IMR-90 (cell line): ENCODE measurements at places on chromosomes 2 and 18. TPM values are rescaled to one million over a fixed set of nuclear protein-coding genes. Genes with fewer than 3 reads are reported as not detected.
A peak's percentile ranks its signal among the peaks of the same experiment; 100 is the strongest.

GRCh38 chr2:47009253-47009767 lies 93.7 kb upstream of the MCFD2 start:
- no peak for DNase-seq

DNA sequence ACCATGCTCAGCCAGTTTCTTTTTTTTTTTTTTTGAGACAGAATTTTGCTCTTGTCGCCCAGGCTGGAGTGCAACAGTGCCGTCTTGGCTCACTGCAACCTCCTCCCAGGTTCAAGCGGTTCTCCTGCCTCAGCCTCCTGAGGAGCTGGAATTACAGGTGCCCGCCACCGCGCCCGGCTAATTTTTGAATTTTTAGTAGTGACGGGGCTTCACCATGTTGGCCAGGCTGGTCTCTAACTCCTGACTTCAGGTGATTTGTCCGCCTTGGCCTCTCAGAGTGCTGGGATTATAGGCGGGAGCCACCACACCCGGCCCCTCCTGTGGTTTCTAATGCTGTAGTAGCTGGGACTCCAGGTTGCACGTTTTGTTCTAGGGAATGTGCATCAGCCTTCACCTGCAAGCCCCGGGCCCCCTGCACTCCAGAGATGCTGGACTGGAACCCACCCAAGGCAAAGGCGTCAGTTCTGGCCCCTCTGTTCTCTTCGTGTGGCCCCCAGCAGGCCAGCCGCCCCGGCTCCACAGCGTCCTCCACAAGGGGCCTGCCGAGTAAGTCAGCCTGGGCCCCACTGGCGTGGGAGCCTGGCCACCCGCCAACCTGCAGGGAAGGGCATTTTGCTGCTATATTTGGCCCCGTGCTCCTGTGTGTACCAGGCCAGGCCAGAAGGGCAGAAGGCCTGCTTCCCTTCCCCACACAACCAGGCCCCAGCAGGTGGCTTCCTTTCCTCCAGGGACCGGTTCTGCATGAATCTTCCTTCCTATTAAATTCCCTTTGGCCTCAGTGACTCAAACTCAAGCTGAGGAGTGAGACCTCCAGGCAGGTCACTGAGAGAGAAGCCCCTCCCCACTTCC lies 25.7 kb upstream of the B3GNT7 start:
- no peak for DNase-seq

Gene SMCHD1
- total RNA-seq: 47.3 and 78.6 TPM in 2 replicates

- no peak for DNase-seq
These were observed 85.7 kb upstream of the APCDD1 start for GRCh38 chr18:10368456-10369453.

Gene PSD4
- total RNA-seq: 0.28 and 0.36 TPM in 2 replicates

Gene IL18RAP
- total RNA-seq: not detected in 2 replicates

DNA sequence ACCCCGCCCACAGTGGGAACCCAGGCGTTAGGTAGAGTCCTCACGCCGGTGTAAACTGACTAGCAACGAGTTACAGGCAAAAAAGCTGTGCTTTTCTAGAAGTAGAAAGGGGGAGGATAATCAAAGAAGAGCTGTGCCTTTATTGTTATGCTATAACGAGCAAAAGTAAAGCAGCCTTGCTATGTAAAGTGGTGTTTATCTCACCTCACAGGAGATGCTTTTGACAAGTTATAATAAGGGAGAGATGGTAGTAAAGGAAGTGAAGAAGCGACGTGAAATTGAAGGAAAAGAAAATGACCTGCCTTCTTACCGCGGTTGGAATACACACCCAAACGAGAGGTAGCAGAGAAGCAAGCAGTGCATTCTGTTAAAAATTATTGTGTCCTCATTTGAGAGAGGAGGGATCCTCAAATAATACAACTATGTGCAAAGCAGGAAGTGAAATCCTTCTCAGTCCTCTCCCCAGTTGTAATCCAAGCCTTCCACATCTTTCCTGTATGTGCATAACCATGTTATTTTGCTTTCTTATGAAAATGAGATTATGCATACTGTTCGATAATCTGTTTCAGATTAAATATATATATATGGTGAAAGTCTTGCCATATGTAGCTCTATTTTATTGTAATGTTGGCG lies 962 bp downstream of the TANK start:
- no peak for DNase-seq

GRCh38 chr18:376311-376710 lies 108.5 kb upstream of the THOC1 start:
- DNase-seq: peak; percentile 13

Gene DPY30
- 65.2 and 120 TPM in 2 replicates for total RNA-seq

Gene FOXI3
- total RNA-seq: not detected in 2 replicates

DNA sequence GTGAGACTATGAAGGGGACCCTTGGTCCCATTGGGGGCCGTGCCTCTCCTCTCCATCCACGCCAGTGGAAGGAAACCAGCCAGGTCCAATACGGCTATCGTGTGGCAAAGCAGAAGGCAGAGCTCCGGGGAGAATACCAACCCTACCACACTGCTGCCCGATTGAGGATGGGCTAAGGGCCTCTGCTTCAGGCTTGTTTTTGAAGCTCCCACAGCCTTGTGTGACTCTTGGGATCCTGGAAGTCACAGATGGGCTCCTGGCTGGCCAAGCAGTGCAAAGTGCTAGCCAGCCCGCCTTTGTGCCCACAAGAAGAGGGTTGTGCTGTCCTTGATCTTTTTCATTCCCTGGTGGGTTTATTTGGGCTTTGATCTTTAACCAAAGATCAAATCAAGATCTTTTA lies 70.6 kb upstream of the ID2 start:
- DNase-seq: no peak
